ENCODE measurements at places on chromosomes 3 and 15.

DNA sequence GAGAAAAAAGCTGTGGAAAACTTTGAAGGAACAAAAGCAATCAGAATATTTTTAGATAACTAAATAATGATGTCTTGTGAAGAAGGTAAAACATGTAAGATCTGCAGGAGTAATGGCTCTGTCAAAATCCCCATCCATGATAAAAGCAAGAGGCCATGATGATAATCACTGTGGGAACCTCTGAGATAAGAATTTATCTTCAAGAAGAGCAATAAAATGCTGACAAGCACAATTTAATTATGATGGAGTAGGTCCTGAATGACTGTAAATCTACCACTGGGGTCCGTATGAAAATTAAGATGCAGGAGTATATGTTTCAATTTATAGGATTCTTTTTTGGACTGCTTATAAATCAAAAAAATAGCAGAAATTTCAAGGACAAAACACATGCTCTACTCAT lies 68.3 kb upstream of the CHMP2B start:
- no peak for DNase-seq

DNA sequence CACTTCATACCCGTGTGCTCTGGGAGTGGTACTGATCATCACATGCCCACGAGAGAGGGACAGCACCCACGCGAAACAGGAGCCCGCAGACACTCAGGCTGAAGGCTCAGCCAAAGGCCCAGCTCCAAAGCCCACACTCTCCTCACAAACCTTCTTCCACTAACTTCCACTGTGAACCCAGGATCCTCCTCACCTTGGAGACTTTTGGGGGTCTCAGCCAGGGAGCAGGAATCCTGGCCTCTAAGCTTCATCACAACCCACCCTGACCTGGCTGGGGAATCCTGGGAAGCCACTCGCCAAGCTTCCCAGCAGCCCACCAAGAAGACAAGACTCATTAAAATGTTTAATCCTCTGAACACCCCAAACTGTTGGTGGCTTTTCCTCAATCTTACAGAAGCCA lies 421.2 kb downstream of the OCA2 start:
- DNase-seq: no peak

GRCh38 chr3:189914799-189915198 lies 205.9 kb downstream of the P3H2 start:
- no peak for DNase-seq

- DNase-seq: no peak
Measured at GRCh38 chr15:45224621-45225217, 27.3 kb upstream of the SLC28A2 start.

DNA sequence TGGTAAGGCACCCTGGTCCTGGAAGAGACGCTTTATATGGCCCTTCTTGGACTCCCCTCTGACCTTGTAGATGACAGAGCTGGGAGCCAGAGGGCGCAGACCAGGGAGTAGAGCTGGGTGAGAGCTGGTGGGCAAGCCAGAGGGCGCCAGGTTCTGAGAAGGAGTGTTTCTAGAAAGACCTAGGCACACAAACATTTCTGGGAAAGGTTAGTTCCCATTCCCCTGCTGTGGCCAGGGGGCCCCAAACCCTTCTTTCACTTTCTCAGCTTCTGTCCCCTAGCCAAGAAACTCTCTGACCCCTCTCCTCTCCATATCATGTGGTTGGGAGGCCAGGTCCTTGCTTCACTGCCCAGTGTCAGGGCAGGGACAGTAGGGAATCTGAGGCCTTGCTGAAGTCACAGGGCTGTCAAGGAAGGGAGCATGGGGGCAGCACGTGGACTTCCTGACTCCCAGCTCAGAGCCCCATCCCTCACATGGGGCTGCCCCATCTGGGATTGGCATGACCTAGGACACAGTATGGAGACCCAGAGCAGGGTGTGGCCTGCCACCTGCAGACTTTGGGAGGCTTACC lies 3.6 kb downstream of the HEMK1 start:
- no peak for DNase-seq

DNA sequence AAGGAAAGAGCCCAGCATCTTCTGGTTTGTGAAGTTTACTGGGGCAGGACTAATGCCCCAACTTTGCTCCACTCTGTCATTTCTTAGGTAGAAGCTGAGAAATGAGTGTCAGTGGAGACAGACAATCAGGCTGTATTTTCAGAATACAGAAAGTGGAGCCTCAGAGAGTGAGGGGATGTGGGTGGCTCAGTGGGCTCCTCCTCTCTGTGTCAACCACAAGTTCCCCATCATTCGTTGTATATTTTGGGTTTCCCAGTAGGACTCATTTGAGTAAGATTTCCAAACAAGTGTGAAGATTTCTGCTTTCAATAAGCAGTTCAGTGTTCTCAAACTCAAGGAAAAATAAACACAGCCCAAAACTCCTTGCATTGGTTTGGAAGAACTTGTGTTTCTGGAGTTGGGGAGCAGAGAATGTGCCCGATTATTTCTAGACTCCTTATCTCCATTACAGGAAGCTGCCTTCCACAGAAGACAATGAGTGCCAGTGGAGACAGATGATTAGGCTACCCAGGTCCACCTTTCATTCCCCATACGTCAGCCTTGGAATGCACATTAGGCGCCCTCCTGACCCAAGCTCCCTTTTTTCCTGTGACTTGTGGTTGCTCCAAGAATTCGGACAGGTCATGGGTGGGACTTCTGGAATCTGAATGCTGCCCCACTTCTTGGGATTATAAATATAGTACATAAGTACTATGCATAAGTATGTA lies 792.1 kb upstream of the LMCD1 start:
- DNase-seq: no peak

DNA sequence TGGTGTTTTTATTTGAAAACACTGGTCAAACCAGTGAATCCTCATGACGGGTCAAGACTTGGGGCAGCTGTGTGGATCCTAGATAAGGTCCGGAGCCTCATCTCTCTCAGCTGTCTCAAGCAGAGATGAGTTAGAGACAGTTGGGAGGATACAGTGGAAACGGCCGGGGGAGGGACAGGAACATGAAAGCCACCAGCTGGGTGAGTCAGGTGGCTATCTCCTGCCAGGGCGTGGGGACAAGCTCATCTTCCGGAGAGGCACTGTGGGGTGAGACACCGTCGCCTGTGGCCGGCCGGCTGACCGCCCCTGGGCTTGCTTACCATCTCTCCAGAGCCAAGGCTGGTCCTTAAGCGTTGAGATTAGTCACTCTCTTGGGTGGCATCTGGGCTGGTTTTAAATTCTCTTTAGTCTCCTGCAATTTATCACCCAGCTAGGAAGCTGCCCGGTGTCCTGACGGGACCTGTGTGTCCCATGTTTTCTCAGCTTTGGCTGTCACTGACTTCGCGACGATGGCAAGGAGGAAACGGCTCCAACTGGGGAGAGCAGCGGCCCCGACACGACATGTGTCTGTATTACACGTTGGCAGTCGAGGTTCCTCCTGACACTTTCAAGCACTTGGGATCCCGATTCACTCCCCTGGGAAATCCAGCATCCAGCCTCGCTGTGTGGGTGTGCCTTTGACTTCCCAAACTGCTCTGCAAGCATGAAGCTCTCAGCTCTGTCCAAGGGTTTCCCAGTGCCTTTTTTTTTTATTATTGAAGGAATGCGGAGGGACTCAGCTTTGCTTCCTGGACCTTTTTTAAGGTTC lies 7.5 kb downstream of the ST8SIA2 start:
- no peak for DNase-seq

GRCh38 chr15:64180235-64180824 lies 17.5 kb upstream of the PPIB start:
- no peak for DNase-seq

GRCh38 chr15:69380100-69380725 lies 33.9 kb upstream of the KIF23 start:
- DNase-seq: no peak

DNA sequence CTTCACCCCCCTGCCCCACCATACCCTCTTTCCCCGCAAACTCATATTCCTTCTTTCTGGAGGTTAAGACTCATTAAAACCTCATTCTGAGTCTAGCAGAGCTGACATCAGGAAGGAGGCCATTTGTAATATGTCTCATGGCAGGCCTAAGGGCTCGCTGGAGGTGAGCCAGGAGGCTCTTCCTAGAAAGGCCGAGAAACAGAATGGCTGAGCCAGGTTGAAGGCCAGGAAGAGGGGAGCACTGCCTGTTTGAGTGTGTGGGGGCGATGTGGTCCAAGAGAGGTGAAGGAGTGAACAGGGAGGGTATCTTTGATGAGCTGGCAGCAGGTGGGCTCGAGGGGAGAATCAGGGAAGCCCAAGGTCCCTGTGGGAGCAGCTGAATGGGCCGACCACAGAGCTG lies 317.3 kb downstream of the TLE3 start:
- DNase-seq: no peak

- DNase-seq: no peak
Measured at GRCh38 chr3:189820365-189820720, 189.2 kb downstream of the TP63 start.

GRCh38 chr3:117201901-117202774 lies 492.6 kb downstream of the TUSC7 start:
- DNase-seq: no peak

GRCh38 chr3:132539681-132540080 lies 57.4 kb upstream of the ACKR4 start:
- DNase-seq: no peak

DNA sequence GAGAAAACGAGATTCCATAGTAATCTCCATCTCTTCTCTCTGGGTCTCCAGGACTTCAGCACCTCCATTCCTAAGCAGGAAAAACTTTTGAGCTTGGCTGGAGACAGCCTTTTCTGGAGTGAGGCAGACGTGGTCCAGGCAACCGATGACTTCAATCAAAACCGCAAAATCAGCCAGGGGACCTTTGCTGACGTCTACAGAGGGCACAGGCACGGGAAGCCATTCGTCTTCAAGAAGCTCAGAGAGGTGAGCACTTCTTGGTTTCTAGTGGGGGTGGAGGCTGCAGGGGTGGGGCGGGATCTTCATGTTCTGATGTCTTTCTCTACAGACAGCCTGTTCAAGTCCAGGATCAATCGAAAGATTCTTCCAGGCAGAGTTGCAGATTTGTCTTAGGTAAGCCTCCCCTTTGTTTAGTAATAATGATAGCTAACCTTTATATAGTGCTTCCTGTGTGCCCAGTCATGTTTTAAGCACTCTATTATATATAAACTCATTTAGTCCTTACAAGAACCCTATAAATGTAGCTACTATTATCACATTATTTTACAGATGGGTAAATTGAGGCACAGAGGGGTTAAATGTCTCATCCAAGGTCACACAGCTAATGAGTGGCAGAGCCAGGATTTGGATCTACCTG lies 35.0 kb upstream of the TATDN2 start:
- DNase-seq: no peak

- DNase-seq: no peak
Measured at GRCh38 chr15:101037090-101037830, 118.1 kb downstream of the LRRK1 start.

GRCh38 chr15:28001641-28002040 lies 97.5 kb downstream of the OCA2 start:
- DNase-seq: no peak

GRCh38 chr15:41979493-41980266 lies 7.3 kb upstream of the EHD4 start:
- no peak for DNase-seq

DNA sequence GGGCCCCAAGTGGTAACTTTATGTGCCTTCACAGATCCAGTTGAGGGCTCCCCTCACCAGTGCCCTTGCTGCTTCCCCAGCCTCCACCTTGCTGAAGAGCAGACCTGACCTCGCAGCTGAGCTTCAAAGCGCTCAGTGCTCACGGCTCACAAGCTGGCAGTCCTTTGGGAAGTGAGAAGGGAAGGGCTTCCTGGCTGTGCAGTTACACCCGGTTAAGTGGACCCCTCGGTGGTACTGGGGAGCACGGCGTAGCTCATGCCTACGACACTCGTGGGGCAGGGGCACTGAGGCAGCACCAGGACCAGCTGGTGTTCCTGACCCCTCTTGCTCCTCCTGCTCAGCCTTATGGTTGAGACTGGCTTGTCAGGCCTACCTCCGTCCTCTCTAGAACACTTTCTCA lies 629.0 kb upstream of the TBL1XR1 start:
- DNase-seq: no peak

- no peak for DNase-seq
Measured at GRCh38 chr3:155239960-155240359, 53.5 kb downstream of the STRIT1 start.

DNA sequence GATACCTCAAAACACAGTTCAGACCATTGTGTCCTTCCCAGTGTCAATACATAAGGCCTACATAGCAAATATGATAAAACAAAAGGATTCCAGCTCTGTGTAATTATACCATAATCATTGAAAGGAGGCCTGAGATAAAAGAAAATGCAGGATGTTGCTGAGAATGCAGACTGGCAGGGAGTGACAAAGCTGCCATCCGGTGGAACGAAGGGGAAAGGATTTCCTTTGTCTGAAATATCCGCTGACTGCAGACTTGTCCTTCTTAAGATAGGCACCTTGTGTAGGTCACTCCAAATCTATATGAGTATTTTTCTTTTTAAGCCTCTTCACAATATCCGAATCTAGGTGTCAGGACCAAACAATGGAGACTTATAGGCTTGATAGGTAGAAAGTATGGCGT lies 108.0 kb downstream of the KCNH8 start:
- DNase-seq: no peak

GRCh38 chr15:82045179-82045891 lies 483 bp downstream of the MEX3B start:
- no peak for DNase-seq

- no peak for DNase-seq
Measured at GRCh38 chr3:46427916-46428833, 21.1 kb downstream of the CCRL2 start.
